ENCODE measurements at places on chromosomes 13 and 19.
A peak's percentile ranks its signal among the peaks of the same experiment; 100 is the strongest.

GRCh38 chr19:33953592-33953991, 156.9 kb downstream of the KCTD15 start:
- no peak overlapping the region for H3K27ac ChIP-seq
- DNase-seq, result no peak
- H3K27me3 ChIP-seq, result peaks cover 12% of the 10 kb centered on the region
- H3K36me3 ChIP-seq, result no peaks in the 10 kb centered on the region
- no peaks in the 10 kb centered on the region for H3K4me1 ChIP-seq

GRCh38 chr19:6067975-6068374, 42.3 kb downstream of the RFX2 start:
- no peaks in the 10 kb centered on the region for H3K36me3 ChIP-seq
- no peak for DNase-seq
- H3K4me3 ChIP-seq, result peak overlapping the region; percentile 9
- peaks cover 13% of the 10 kb centered on the region for H3K4me1 ChIP-seq

DNA sequence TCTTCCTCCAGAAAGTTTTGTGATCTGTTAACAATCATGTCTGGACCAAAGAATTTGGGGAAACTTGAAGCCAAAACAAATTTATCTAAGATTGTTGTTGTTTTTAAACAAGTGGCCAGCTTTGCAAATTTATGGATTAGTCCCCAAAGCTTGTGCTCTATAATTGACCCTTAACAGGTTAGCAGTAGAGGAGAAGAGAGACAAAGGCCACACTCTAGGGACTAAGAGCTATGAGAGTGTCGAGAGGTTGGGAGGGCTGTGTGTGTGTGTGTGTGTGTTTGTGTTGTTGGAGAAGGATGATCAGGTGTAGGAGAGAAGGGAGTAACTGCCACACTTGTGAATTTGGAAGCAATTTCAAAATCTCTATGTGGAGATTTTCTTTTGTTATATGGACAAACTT, 367.3 kb downstream of the KCNRG start:
- no peak overlapping the region for H3K4me3 ChIP-seq
- peaks cover 2% of the 10 kb centered on the region for H3K27me3 ChIP-seq
- H3K36me3 ChIP-seq, result peaks cover 8% of the 10 kb centered on the region
- DNase-seq, result no peak
- peaks cover 15% of the 10 kb centered on the region for H3K4me1 ChIP-seq
- no peak overlapping the region for H3K27ac ChIP-seq

DNA sequence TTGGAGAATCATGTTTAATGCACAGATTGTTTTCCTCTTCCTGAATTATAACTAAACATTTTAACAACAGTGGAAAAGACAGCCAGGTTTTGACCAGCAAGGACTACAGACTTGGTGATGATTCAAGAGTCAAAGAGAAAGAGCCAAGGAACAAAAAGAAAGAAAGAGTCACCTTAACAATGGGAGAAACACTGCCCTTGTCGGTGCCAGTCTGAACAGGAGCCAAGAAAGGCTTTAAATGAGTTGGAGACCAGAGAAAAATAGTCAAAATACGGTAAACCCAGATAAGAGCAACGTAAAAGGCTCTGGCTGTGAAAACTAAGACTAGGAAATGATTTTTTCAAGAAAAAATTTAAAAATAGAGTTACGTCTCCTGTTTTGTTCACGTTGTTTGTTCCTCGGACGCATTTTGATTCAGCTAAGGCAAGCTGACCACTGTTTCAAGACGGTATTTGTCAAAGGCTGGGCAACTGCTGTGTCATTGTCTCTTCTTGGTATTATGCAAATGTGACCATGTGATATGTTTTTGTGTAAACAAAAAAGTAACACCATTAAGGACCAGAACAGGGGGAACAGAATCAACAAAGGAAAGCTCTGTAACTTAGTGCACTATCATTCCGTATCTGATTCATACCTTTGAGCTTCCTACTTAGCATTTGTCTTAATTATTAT, 634.5 kb downstream of the LIG4 start:
- no peak overlapping the region for H3K4me3 ChIP-seq
- no peak for DNase-seq
- H3K36me3 ChIP-seq, result no peaks in the 10 kb centered on the region
- H3K4me1 ChIP-seq, result peaks cover 4% of the 10 kb centered on the region
- peaks cover 5% of the 10 kb centered on the region for H3K27me3 ChIP-seq

- H3K27me3 ChIP-seq, result peaks cover 4% of the 10 kb centered on the region
- peaks cover 4% of the 10 kb centered on the region for H3K36me3 ChIP-seq
- DNase-seq, result no peak
- H3K4me1 ChIP-seq, result peaks cover 16% of the 10 kb centered on the region
Observed at GRCh38 chr19:4477034-4477801, 5.1 kb downstream of the HDGFL2 start.

DNA sequence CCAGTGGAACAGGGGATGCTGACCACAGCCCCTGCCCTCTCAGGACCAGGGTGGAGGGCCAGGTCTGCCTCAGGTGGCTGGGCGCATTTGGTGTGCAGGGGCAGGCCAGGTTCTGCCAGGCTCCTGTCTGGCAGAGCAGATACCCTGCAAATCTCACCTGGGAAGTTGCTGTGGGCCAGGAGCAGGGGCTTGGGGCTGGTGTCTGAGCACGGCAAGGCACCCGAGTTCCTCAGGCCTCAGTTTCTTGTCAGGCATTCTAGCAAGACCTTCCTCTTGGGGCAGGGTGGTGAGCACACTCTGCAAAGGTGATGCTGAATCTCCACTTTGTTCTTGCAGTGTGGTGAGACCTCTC, 1.1 kb downstream of the CRTC1 start:
- DNase-seq, result no peak
- H3K4me3 ChIP-seq, result peak overlapping the region; percentile 73
- peaks cover 4% of the 10 kb centered on the region for H3K4me1 ChIP-seq
- H3K36me3 ChIP-seq, result no peaks in the 10 kb centered on the region
- peaks cover 1% of the 10 kb centered on the region for H3K27me3 ChIP-seq
- H3K27ac ChIP-seq, result no peak overlapping the region

GRCh38 chr13:31437975-31438374, 238.2 kb downstream of the B3GLCT start:
- DNase-seq, result no peak
- peaks cover 2% of the 10 kb centered on the region for H3K27me3 ChIP-seq
- H3K36me3 ChIP-seq, result no peaks in the 10 kb centered on the region
- H3K27ac ChIP-seq, result no peak overlapping the region
- H3K4me1 ChIP-seq, result no peaks in the 10 kb centered on the region

DNA sequence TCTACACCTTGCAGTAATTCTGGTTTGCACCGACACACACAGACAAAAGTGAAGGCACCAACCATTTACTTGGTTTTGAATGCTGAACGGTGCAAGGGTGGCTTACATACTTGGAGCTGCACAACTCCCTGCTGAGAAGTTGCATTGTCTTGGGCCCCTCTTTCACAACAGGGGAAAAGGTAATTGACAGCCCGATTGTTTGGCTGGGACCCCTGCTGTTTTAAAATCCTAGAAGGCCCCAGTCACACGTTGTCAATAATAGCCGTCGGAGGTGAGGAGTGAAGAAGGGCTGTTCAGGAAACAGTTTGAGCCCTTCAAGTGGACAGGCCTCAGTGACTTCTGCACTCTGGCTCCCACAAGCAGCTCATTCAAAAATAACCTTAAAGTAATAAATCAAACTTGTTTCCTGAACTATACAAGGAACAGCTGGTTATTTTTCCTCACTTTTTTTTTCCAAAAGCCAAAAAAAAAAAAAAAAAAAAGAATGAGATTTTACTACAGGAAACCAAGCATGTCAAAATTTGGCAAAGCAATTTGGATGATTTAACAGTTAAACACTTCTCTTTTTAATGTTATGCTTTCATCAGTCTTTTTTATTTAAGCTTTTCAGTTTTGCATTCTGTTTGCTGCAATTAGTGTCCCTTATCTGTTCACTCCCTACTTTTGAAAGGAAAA, 19.0 kb upstream of the SPRY2 start:
- H3K36me3 ChIP-seq, result no peaks in the 10 kb centered on the region
- H3K27me3 ChIP-seq, result peaks cover 7% of the 10 kb centered on the region
- DNase-seq, result peak; percentile 19
- no peak overlapping the region for H3K27ac ChIP-seq
- H3K4me3 ChIP-seq, result no peak overlapping the region

DNA sequence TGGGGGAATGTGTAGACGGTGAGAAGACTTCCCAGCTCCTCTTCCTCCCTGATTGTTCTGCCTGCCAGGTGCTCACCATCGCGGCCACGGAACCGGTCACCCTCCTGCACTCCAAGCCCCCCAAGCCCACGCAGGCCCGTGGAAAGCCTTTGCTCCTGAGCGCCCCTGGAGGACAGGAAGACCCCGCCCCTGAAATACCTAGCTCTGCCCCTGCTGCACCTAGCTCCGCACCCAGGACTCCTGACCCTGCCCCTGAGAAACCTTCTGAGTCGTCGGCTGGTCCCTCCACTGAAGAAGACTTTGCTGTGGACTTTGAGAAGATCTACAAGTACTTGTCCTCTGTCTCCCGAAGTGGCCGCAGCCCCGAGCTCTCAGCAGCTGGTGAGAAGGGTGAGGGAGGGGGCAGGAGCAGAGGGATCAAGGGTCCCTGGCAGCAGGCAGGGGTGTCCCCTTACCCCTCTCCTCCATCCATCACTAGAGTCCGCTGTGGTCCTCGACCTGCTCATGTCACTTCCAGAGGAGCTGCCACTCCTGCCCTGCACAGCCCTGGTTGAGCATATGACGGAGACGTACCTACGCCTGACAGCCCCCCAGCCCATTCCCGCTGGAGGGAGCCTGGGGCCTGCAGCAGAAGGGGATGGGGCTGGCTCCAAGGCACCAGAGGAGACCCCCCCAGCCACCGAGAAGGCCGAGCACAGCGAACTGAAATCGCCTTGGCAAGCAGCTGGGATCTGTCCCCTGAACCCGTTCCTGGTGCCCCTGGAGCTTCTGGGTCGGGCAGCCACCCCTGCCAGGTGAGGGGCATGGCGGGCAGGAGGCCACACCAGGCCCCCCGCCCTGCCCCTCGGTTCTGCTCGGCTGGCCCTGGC, 2.1 kb downstream of the SNAPC2 start:
- peaks cover 17% of the 10 kb centered on the region for H3K27me3 ChIP-seq
- no peak for DNase-seq
- no peak overlapping the region for H3K27ac ChIP-seq
- H3K36me3 ChIP-seq, result peaks cover 8% of the 10 kb centered on the region

GRCh38 chr13:102018716-102019115, 383.1 kb downstream of the FGF14 start:
- H3K27ac ChIP-seq, result no peak overlapping the region
- H3K36me3 ChIP-seq, result no peaks in the 10 kb centered on the region
- H3K4me1 ChIP-seq, result no peaks in the 10 kb centered on the region
- H3K4me3 ChIP-seq, result no peak overlapping the region

DNA sequence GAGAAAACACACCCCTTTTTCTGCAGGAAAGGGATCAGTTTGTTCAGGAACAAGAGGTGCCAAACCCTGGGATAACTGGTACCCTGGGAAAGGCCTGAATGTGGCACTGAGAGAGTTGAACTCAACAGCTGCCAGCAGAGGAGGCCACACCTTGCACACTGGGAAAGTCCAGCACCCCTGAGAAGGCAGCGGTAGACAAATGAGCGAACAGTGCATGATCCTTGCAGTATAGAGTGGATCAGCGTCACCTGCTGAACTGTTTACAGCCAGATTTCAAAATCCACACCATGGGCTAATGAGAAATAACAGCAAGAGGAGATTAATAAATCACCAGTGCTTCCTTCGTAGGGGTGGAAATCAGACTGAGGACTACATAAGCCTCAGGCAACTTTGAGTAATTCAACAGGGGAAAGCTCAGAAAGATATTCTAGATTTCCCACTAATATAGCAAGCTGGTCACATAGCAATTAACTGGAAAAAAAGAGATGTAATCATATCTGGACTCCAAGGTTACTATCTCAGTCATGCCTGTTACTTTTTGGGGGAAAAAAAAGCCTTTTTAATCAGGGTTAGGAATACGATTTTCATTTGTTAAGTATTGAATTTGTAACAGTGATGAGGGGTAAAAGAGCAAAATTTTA, 52.0 kb downstream of the DCT start:
- H3K36me3 ChIP-seq, result no peaks in the 10 kb centered on the region
- no peaks in the 10 kb centered on the region for H3K4me1 ChIP-seq
- H3K4me3 ChIP-seq, result no peak overlapping the region
- H3K27ac ChIP-seq, result no peak overlapping the region

DNA sequence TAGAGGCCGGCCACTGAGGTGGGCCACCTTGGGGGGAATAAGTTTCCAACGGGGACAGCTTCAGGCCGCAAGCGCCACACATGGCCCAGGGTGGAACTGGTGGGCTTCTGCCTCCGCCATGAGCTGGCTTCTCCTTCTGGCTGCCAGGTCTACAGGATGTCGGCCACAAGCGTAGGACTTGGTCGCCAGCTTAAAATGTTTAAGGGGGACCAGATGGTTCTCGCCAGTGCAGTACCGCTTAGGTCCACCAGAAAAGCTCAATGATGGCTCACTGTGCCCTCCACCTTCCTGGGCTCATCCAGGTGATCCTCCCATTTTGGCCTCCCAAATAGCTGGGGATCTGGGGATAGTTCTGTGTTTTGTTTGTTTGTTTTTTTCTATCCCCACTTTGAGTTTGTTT, 38.7 kb upstream of the ZNF254 start:
- no peak overlapping the region for H3K27ac ChIP-seq
- H3K27me3 ChIP-seq, result no peaks in the 10 kb centered on the region
- DNase-seq, result no peak
- H3K4me1 ChIP-seq, result no peaks in the 10 kb centered on the region

DNA sequence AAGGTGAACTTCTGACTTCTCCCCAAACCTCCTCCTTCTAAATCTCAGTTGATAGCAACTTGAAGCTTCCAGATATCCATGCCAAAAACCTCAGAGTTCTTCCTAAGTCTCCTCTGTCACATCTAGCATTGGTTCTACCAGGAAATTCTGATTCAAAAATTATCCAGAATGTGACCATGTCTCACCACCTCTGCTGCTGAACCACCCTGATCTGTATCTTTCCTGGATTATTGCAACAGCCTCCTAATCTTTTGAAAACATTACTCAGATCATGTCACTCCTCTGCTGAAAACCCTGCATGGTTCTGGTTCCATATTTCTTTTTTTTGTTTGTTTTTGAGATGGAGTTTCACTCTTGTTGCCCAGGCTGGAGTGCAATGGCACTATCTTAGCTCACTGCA, 78.7 kb upstream of the TNFSF11 start:
- DNase-seq, result no peak
- H3K27me3 ChIP-seq, result peaks cover 2% of the 10 kb centered on the region
- H3K4me3 ChIP-seq, result no peak overlapping the region
- H3K4me1 ChIP-seq, result no peaks in the 10 kb centered on the region
- no peak overlapping the region for H3K27ac ChIP-seq
- no peaks in the 10 kb centered on the region for H3K36me3 ChIP-seq

- H3K27ac ChIP-seq, result peak overlapping the region; percentile 61
- DNase-seq, result no peak
- H3K27me3 ChIP-seq, result no peaks in the 10 kb centered on the region
- H3K4me3 ChIP-seq, result no peak overlapping the region
- H3K36me3 ChIP-seq, result no peaks in the 10 kb centered on the region
- H3K4me1 ChIP-seq, result peaks cover 11% of the 10 kb centered on the region
Observed at GRCh38 chr13:44796597-44797490, 192.4 kb downstream of the NUFIP1 start.

- H3K4me1 ChIP-seq, result peaks cover 33% of the 10 kb centered on the region
- no peaks in the 10 kb centered on the region for H3K36me3 ChIP-seq
- H3K27ac ChIP-seq, result peak overlapping the region; percentile 96
- DNase-seq, result peak; percentile 73
- H3K4me3 ChIP-seq, result peak overlapping the region; percentile 93
Observed at GRCh38 chr13:77329133-77329910, 2.4 kb upstream of the MYCBP2 start.

- no peak overlapping the region for H3K4me3 ChIP-seq
- H3K4me1 ChIP-seq, result peaks cover 3% of the 10 kb centered on the region
- no peak for DNase-seq
- no peak overlapping the region for H3K27ac ChIP-seq
- peaks cover 7% of the 10 kb centered on the region for H3K27me3 ChIP-seq
Observed at GRCh38 chr13:24706886-24707585, 26.8 kb downstream of the ATP12A start.

GRCh38 chr13:112967686-112968379, 1.2 kb upstream of the MCF2L start:
- H3K36me3 ChIP-seq, result peaks cover 6% of the 10 kb centered on the region
- H3K4me3 ChIP-seq, result no peak overlapping the region
- H3K4me1 ChIP-seq, result peaks cover 6% of the 10 kb centered on the region
- no peak for DNase-seq
- H3K27me3 ChIP-seq, result peaks cover 26% of the 10 kb centered on the region

Data from endothelial cell (in vitro differentiated cells).